ENCODE measurements at places on chromosomes 4 and X. TPM values are rescaled to one million over a fixed set of nuclear protein-coding genes. Genes with fewer than 3 reads are reported as not detected.

SLC6A8 gene
- total RNA-seq = 15.3 TPM

METAP1 gene
- 48.6 TPM for total RNA-seq

TMEM47 gene
- total RNA-seq = 1.5 TPM

SOWAHB gene
- 0.06 TPM for total RNA-seq

ENOX2 gene
- 9.6 TPM for total RNA-seq

STOX2 gene
- 3.1 TPM for total RNA-seq

PLP1 gene
- total RNA-seq = not detected

F11 gene
- total RNA-seq = not detected

XKRX gene
- 0.89 TPM for total RNA-seq

ATOH1 gene
- not detected for total RNA-seq

AFP gene
- 2.6 TPM for total RNA-seq

SLC16A2 gene
- total RNA-seq = 20.8 TPM

GRIPAP1 gene
- 20.5 TPM for total RNA-seq

FHDC1 gene
- 1.1 TPM for total RNA-seq

ETDA gene
- not detected for total RNA-seq

IQSEC2 gene
- total RNA-seq = 38.7 TPM

FGFR3 gene
- 1.8 TPM for total RNA-seq

EPHA5 gene
- 0.14 TPM for total RNA-seq

HSFX4 gene
- total RNA-seq = not detected

TMPRSS11F gene
- not detected for total RNA-seq

GASK1B gene
- 0.44 TPM for total RNA-seq

CLNK gene
- total RNA-seq = not detected

MAGEA10 gene
- not detected for total RNA-seq

TCEAL5 gene
- total RNA-seq = not detected

TBX22 gene
- total RNA-seq = not detected

DCAF8L1 gene
- total RNA-seq = not detected

GABRE gene
- total RNA-seq = 7.8 TPM

NIPAL1 gene
- total RNA-seq = 0.39 TPM

NOX1 gene
- 0.08 TPM for total RNA-seq

SPINK2 gene
- not detected for total RNA-seq

AFF2 gene
- total RNA-seq = not detected

TCEAL7 gene
- total RNA-seq = not detected

TMEM156 gene
- total RNA-seq = 21.3 TPM

BST1 gene
- 15.6 TPM for total RNA-seq

IL21 gene
- not detected for total RNA-seq

CT55 gene
- total RNA-seq = not detected

GSPT2 gene
- total RNA-seq = 10.0 TPM

SPATA18 gene
- 4.6 TPM for total RNA-seq

CENPVL1 gene
- not detected for total RNA-seq

All from A549 treated with dexamethasone at 1 μM for 4 hours (cell line).